GM23338 (cell line): ENCODE measurements at places on chromosomes 16 and 17.

GRCh38 chr17:16463358-16464302 lies 28.4 kb downstream of the LRRC75A start:
- H3K36me3 ChIP-seq: no peaks in the 10 kb centered on the region
- peaks cover 22% of the 10 kb centered on the region for H3K4me1 ChIP-seq

DNA sequence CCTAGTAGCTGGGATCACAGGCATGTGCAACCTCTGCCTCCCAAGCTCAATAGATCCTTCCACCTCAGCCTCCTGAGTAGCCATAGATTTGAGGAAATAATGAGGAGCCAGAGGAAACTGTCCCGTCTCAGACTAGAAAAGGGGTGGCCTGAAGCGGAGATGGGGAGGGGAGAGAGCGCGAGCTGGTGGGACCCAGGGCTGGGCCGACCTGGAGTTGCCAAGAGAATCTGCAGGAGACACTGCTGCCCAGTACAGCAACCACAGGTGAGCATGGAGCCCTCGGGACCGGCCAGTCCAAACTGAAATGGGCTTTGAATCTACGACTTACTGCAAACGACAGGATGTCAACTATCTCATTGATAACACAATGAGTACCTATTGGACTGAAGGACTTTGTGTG lies 24.3 kb downstream of the CD300A start:
- no peaks in the 10 kb centered on the region; the same call in 1 of the 2 replicates for H3K4me1 ChIP-seq
- no peak overlapping the region for H3K4me3 ChIP-seq
- H3K36me3 ChIP-seq: no peaks in the 10 kb centered on the region
- H3K27me3 ChIP-seq: no peaks in the 10 kb centered on the region

GRCh38 chr16:5447734-5448133 lies 350.1 kb upstream of the EEF2KMT start:
- H3K27me3 ChIP-seq: no peaks in the 10 kb centered on the region
- peak; percentile 29 for DNase-seq
- H3K4me3 ChIP-seq: no peak overlapping the region

GRCh38 chr16:49416001-49416675 lies 42.5 kb downstream of the C16orf78 start:
- no peaks in the 10 kb centered on the region for H3K4me1 ChIP-seq
- no peak overlapping the region for H3K4me3 ChIP-seq
- H3K27ac ChIP-seq: no peak overlapping the region

- no peaks in the 10 kb centered on the region for H3K4me1 ChIP-seq
- no peaks in the 10 kb centered on the region for H3K27me3 ChIP-seq
- no peak overlapping the region for H3K27ac ChIP-seq
- no peak for DNase-seq
- H3K36me3 ChIP-seq: no peaks in the 10 kb centered on the region
- no peak overlapping the region for H3K4me3 ChIP-seq
Measured at GRCh38 chr16:53529513-53529912, 26.5 kb upstream of the AKTIP start.

GRCh38 chr16:2432286-2432685 lies 3.0 kb downstream of the CCNF start:
- no peak for DNase-seq
- peaks cover 11% of the 10 kb centered on the region; the same call in 1 of the 2 replicates for H3K4me1 ChIP-seq
- no peaks in the 10 kb centered on the region for H3K27me3 ChIP-seq
- H3K36me3 ChIP-seq: peaks cover 29% of the 10 kb centered on the region
- H3K27ac ChIP-seq: no peak overlapping the region
- H3K4me3 ChIP-seq: no peak overlapping the region

- no peak overlapping the region for H3K27ac ChIP-seq
- H3K4me3 ChIP-seq: no peak overlapping the region
- H3K36me3 ChIP-seq: no peaks in the 10 kb centered on the region
- no peaks in the 10 kb centered on the region for H3K27me3 ChIP-seq
- DNase-seq: no peak
Measured at GRCh38 chr17:75740215-75740614, 19.0 kb downstream of the ITGB4 start.

- H3K4me1 ChIP-seq: peaks cover 11% of the 10 kb centered on the region
- no peak overlapping the region for H3K27ac ChIP-seq
- no peak for DNase-seq
- H3K4me3 ChIP-seq: no peak overlapping the region
- no peaks in the 10 kb centered on the region for H3K36me3 ChIP-seq
- H3K27me3 ChIP-seq: no peaks in the 10 kb centered on the region
Measured at GRCh38 chr16:53968896-53969295, 264.9 kb downstream of the FTO start.

- no peaks in the 10 kb centered on the region for H3K36me3 ChIP-seq
- no peaks in the 10 kb centered on the region for H3K27me3 ChIP-seq
- no peak overlapping the region for H3K4me3 ChIP-seq
- H3K27ac ChIP-seq: no peak overlapping the region
- no peaks in the 10 kb centered on the region for H3K4me1 ChIP-seq
- DNase-seq: peak; percentile 31
Measured at GRCh38 chr17:66915204-66915611, 49.3 kb upstream of the CACNG4 start.

DNA sequence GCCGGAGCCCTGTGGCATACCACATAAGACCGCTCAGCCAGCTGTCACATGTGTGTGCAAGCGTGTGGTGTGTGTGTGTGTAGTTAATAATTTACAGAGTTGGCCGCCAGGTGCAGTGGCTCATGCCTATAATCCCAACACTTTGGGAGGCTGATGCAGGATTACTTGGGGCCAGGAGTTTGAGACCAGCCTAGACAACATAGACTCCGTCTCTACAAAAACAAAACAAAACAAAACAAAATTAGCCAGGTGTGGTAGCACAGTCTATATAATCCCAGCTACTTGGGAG lies 20.4 kb downstream of the SOCS1 start:
- H3K36me3 ChIP-seq: no peaks in the 10 kb centered on the region
- H3K27me3 ChIP-seq: no peaks in the 10 kb centered on the region
- no peak for DNase-seq
- H3K27ac ChIP-seq: no peak overlapping the region
- peaks cover 9% of the 10 kb centered on the region; the same call in 1 of the 2 replicates for H3K4me1 ChIP-seq

DNA sequence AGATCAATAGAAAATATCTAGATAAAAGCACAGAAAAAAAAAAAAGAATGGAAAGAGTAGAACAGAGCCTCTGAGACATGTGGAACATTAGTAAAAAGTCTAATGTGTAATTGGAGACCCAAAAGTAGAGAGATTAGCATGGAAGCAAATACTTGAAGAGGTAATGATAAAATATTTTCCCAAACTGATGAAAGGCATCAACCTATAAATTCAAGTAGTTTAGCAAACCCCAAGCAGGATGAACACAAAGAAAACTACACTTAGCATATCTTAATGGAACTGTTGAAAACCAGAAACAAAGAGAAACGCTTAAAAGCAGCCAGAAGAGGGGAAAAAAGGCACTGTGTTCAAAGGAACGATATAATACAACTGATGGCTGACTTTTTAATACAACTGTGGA lies 16.4 kb downstream of the NF1 start:
- no peaks in the 10 kb centered on the region for H3K36me3 ChIP-seq
- DNase-seq: no peak
- H3K4me3 ChIP-seq: no peak overlapping the region

DNA sequence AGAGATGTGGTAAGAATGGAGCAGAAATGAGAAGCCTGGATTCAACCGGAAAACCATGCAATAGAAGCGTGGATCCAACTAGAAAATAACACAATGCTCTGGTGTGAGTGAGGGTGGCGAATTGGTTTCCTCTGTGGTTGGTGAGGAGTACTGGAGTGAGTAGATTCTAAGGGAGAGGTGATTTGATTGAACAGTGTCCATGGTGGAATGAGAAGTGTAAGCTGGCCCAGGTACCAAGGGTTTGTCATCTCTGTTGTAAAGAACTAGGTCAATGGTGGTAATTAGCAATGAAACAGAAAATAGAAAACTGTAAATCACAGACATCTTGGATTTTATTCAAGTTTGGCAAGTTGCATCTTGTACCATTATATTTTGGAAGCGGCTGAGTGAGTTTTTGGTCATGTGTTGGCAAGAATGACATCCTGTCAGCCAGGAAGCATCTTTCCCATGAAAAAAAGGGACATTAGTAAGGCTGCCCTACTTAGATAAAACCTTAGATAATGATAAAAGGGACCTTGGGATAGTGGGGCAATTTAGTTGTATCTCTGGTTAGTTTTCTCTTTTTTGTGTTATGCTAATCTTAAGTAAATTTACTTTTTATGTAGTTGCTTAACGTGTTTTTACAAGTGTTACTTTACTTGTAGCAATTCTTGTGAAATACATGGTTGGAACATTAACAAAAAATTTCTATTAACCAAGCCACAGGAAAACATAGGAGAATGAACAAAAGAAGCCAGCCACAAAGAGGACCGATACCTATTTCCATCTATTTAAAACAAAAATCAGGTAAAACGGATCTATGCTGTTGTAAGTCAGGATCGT lies 20.9 kb downstream of the HSD17B2 start:
- no peak overlapping the region for H3K27ac ChIP-seq
- no peaks in the 10 kb centered on the region for H3K36me3 ChIP-seq
- no peak for DNase-seq
- no peak overlapping the region for H3K4me3 ChIP-seq

DNA sequence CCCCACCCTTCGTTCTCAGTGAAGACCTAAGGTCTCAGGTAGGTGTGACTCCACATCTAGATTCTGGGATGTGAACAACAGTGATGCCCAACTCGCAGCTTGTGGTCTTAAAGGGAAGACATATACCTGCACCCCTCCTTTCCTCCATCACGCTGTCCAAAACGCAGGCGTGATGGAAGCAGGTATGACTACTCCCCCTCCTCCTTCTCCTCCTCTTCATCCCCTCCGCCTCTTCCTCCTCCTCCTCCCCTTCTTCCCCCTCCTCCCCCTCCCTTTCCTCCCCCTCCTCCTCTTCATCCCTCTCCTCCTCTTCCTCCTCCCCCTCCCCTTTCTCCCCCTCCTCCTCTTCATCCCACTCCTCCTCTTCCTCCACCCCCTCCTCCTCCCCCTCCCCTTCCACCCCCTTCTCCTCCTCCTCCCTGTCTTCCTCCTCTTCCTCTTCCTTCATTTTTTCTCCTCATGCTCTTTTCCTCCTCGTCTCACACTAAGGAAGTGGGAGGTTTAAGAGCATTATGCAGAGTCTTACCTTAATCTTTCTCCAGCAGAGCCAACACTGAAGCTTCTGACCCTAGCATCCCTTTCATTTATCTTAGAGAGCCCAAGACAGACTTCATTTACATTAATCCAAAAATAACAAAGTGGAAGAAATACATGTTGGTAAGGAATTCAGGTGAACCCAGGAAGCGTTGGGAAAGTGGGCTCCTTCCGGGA lies 352.5 kb downstream of the FOXL1 start:
- H3K27me3 ChIP-seq: no peaks in the 10 kb centered on the region
- H3K36me3 ChIP-seq: no peaks in the 10 kb centered on the region
- no peak for DNase-seq
- H3K4me3 ChIP-seq: no peak overlapping the region
- H3K27ac ChIP-seq: no peak overlapping the region

- H3K36me3 ChIP-seq: peaks cover 2% of the 10 kb centered on the region
- no peak overlapping the region for H3K27ac ChIP-seq
- no peak for DNase-seq
- peaks cover 6% of the 10 kb centered on the region; the same call in 1 of the 2 replicates for H3K4me1 ChIP-seq
Measured at GRCh38 chr16:50024207-50024606, 818 bp upstream of the CNEP1R1 start.

GRCh38 chr16:1610899-1611632 lies 806 bp downstream of the IFT140 start:
- peaks cover 25% of the 10 kb centered on the region for H3K4me1 ChIP-seq
- H3K36me3 ChIP-seq: no peaks in the 10 kb centered on the region
- peaks cover 12% of the 10 kb centered on the region for H3K27me3 ChIP-seq

DNA sequence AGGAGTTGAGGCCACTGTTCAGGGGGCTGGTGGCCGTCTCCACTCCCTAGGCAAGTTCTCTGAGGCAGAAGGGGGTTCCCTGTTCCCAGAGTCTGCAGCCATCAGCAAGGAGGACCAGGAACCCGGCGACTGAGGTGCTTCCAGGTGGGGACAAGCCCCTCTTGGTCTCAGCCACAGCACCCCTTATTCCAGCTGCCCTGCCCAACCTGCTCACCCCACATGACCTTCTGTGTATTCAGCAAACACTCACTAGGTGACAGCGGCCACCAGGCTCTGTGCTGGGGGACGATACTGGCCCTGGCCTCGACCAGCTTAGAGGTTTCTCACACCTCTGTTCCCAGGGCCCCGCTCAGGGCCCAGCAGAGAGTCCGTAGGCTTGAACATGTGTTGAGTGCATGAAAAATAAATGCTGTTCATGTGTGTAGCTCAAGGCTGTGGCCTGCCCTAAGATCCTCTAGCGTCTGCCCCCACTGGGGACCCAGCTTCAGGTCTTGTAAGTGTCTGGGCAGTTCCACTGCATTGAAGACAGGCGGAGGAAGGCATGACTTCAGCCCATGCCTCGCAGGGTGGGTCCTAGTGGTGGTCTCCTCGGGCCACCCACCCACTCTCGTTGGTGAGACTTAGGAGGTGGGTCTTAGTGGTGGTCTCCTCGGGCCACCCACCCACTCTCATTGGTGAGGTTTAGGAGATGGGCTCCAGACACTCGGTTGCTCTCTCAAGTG lies 44.2 kb downstream of the NT5M start:
- H3K4me1 ChIP-seq: 0 out of 2 replicates have a peak, but pooled peaks cover 5% of the 10 kb centered on the region
- no peak for DNase-seq
- H3K27me3 ChIP-seq: no peaks in the 10 kb centered on the region
- H3K27ac ChIP-seq: no peak overlapping the region

DNA sequence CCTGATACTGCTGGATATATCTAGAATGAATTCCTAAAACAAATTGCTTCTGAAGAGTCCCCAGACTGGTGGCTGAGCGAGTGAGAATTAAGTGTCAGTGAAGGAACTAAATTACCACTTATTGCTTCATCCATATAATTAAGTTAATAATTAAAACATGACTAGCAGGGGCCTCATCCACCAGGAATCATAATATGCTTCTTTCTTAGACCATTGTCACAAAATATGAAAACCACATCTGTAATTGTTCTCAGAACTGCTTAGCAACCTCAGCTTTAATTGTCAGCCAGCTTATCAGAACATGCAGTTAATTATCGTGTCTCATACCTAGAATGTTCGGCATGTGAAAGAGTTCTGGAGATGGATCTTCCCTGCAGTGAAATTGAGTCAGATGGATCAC lies 21.2 kb upstream of the PIRT start:
- H3K36me3 ChIP-seq: no peaks in the 10 kb centered on the region; the same call in 1 of the 2 replicates
- H3K4me1 ChIP-seq: no peaks in the 10 kb centered on the region
- H3K4me3 ChIP-seq: no peak overlapping the region

- H3K4me1 ChIP-seq: no peaks in the 10 kb centered on the region
- no peak for DNase-seq
- no peaks in the 10 kb centered on the region for H3K36me3 ChIP-seq
- H3K27me3 ChIP-seq: no peaks in the 10 kb centered on the region
Measured at GRCh38 chr17:79457889-79458288, 153.0 kb downstream of the RBFOX3 start.

- DNase-seq: peak; percentile 95
- no peak overlapping the region for H3K27ac ChIP-seq
- peak overlapping the region; percentile 67 for H3K4me3 ChIP-seq
- H3K27me3 ChIP-seq: peaks cover 87% of the 10 kb centered on the region
- no peaks in the 10 kb centered on the region for H3K36me3 ChIP-seq
Measured at GRCh38 chr17:29617125-29617480, 5.6 kb downstream of the CORO6 start.
